ENCODE measurements at places on chromosomes 5 and 9.

GRCh38 chr5:56529666-56530430 lies 285.5 kb upstream of the MAP3K1 start:
- DNase-seq = no peak

GRCh38 chr9:99265691-99266090 lies 43.6 kb downstream of the SEC61B start:
- DNase-seq = no peak

GRCh38 chr5:5318426-5319190 lies 103.9 kb upstream of the ICE1 start:
- no peak for DNase-seq

DNA sequence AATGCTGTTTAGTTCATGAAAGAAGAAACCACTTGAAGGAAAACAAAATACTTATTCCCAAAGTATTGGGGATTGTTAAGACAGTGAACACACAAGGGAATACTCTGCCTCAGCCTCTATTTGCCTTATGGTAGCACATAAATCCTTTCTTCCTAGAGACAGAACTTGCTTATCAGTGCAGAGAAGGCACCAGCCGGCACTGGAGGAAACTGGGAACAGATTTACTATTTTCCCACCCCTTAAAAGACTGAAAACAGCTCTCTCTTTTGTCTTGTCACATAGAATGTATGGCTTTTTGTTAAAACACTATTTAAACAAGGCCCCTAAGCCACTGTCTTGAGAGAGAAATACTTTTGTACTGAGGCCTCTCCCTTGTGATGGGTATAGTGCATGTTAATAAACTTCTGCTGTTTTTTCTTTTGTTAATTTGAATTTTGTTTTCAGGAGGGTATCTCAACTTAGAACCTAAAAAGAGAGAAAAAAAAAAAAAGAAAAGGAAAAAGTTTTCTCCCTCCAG lies 40.7 kb upstream of the EDIL3 start:
- no peak for DNase-seq

GRCh38 chr5:158748522-158748921 lies 351.2 kb downstream of the EBF1 start:
- no peak for DNase-seq

GRCh38 chr9:112028242-112029221 lies 131.9 kb downstream of the UGCG start:
- no peak for DNase-seq

DNA sequence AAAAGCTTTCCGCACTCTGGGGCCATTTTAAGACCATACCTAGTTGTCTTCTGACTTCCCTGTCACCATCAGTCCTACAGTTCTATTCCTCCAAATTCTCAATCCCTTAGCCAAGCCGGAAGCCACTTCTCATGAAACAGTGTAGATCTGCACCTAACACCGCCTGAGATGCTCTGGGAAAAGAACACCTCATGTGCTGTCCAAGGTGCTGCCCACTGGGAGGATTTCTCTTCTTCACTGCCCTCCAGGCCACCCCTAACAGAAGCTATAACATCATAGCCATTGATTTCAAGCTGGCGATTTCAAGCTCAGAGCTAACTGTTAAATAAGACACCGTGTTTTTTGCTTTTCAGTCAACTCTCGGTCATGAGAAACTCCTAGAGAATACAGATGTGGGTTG lies 559.3 kb downstream of the CCDC171 start:
- no peak for DNase-seq

GRCh38 chr5:16855898-16856297 lies 80.2 kb downstream of the MYO10 start:
- DNase-seq = no peak
